Stimulated activated CD4-positive, alpha-beta T cell treated with anti-CD3 and anti-CD28 coated beads, Interleukin-1b, Interleukin-23, amount 100 ng/mL, for 4 hours (primary cell): ENCODE measurements at places on chromosomes 5 and 9.

DNA sequence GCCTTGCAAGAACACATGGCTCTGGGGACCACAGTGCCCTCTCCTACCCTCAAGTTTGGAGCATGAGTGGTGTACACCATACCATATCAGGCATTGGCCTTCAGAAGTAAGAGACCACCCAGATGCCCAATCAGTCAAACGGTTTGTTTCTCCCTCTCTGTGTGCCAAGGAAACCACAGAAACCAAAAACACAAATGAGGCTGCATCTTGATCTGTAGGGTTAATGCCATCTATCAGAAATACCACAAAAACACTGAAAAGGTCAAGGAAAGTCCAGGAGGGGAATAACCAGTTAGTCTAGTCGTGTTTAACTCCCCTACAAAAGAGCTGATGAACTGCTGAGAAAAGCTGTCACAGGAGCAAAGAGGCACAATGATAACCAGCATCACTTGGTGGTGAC lies 78.4 kb downstream of the INSYN2B start:
- DNase-seq = no peak

DNA sequence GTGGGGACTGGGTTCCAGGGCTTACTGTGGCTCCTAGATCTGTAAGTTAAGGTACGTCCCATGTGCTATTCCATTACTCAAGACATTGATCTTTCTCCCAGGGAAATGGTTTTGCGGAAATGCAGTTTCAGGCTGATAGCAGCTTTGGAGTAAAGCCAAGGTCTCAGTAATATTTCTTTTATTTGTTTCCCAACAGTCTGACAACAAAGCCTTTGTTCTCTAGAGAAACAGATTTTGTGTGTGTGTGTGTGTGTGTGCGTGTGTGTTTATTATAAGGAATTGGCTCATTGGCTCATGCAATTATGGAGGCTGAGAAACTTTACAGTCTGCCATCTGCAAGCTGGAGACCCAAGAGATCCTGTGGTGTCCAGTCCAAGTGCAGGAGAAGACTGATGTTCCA lies 12.1 kb upstream of the POC5 start:
- no peak for DNase-seq

GRCh38 chr9:12980085-12980851 lies 205.4 kb downstream of the LURAP1L start:
- DNase-seq = no peak

- no peak for DNase-seq
Observed at GRCh38 chr5:81417052-81417451, 23.1 kb upstream of the ACOT12 start.

GRCh38 chr5:107607671-107608345 lies 62.9 kb downstream of the EFNA5 start:
- no peak for DNase-seq

DNA sequence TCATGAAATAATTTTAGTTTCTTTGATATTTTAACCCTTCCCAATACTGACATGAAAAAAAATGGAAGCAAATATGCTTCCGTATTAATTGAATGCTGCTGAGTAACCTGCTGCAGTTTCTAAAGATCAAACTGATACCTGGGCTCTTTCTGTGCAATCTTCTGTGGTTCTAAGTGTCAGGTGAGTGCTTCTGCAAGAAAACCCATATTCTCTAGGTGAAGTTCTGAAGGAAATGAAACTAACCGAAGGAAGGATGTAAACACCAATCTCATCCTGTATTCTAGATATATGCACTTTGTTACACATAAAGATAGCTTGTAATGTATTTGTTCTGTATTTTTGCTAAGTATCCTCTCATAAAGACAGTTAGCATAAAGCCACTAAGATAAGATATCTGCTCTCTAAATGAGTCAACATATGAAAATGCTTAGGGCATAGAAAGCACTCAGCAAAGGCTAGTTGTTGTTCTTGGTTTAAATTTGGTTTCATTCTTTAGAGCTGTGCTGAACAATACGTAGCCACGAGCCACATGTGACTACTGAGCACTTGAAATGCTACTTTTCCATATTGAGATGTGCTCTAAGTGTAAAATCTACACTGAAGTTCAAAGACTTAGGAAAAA lies 52.0 kb downstream of the ITGA2 start:
- DNase-seq = no peak

DNA sequence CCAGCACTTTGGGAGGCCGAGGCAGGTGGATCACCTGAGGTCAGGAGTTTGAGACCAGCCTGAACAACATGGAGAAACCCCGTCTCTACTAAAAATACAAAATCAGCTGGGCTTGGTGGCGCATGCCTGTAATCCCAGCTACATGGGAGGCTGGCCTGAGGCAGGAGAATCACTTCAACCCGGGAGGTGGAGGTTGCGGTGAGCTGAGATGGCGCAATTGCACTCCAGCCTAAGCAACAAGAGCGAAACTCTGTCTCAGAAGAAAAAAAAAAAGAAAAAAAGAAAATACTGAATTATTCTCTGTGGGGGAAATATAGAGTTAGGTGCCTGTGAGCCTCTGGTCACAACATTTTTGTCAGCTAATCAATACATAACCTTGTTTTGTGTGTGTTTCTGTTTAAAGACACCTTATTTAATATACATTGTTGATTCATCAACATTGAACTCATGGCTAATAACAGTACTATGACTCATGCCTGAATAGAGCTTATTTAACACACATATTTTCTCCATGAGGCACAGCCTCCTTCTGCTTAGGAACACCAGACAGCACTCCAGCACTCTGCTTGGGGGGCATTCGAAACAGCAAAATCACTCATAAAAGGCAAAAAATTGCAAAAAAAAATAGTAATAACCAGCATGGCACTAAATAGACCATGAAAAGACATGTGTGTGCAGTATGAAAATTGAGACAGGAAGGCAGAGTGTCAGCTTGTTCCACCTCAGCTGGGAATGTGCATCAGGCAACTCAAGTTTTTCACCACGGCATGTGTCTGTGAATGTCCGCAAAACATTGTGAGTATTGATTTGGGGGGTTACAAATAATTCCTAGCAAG lies at the start of gene IL31RA:
IL31RA (plus strand) TSS at position 519 of the 836 bp plus-strand sequence; CDS start at position 733, 214 bp downstream.
- no peak for DNase-seq

DNA sequence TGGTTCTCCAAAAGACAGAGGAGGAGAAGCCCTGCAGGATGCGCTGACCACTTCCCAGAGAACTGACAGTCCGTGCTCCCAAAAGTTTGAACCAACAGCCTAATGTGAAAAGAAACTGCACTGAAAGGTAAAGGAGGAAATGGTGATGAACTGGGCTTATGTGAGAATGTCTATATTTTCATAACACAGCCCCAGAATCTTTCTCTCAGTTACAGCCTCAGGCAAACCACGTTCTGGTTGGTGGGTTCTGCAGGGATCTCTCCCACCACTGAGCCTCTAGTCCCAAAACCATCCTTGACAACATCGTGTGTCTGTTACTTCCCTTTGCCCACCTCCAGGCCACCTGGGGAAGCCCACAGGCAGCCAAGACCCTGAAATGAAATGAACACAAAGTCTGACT lies 23.9 kb downstream of the SPARC start:
- DNase-seq = no peak

DNA sequence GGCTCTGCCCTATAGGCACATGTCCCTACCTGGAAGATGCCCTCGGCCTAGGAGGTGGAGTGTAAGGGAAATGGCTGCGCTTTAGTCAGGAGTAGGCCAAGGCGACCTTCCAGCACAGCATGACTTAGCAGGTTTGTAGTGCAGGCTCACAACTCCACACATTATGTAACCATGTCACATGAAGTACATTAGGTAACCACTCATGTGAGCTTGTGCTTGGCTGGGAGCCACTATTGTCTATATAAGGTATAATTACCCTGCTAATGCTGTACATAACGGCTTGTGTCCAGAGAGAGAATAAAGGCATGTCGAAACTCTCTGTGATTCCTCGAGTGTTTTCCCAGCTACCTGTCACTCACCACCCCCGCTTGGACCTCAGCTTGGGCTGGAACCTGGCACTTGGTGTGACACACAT lies 74.9 kb downstream of the CAMK4 start:
- no peak for DNase-seq

DNA sequence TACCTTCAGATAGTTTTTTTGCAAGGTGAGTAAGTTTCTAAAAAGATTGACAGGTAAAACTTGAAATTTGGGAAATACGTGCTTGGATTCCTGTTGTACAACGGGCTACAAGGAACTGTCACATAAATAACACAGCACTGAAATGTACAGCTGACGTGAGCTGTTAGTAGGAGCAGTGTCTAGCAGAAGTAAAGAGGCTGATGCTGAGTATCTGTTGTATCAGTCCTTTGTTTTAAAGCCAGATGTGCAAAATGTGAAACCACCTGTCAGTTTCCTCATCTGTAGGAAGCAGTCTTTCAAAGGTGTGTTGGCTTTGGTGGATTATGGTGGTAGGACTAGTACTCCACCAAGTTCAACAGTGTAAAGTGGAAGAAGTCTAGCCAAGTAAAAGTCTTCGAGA lies 122.3 kb downstream of the EFNA5 start:
- DNase-seq = no peak

GRCh38 chr9:98391406-98391805 lies 136.0 kb upstream of the TBC1D2 start:
- no peak for DNase-seq

DNA sequence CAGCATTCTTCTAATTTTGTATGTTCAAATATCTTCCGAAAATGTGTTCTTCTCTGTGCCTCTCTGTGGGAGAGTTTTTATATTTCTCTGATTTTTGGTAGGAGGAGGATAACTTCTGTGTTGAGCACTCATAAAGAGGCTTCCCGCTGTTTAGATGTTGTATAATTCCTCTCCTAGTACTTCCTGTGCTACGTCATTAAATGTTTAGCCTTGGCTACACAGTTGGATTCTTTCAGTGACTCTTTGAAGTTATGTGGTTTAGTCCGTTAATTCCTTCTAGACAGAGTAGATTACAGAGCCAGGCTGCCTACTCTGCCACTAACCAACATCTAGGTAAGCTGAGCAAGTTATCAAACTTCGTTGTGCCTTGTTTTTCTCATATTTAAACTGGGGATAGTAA lies 302.6 kb downstream of the OSTF1 start:
- no peak for DNase-seq

DNA sequence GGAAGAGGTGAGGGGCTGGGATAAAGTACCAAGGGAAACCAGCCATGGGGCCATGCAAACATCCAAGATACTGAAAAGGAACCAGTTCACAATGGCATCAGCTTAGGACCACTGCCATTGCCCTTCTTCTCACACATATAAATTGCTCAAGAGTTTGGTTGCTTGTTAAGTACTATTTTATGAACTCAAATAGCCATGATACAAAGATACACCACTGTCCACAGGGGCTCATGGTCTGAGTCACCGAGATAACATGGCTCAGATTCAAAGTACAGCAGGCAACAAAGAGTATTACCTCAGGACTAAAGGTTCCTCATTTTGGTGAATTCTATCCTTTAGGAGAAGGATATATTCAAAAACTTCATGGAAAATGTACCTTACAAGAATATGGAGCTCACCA lies 55.6 kb downstream of the FANCC start:
- DNase-seq = no peak

- no peak for DNase-seq
Observed at GRCh38 chr5:180130291-180130869, 58.8 kb upstream of the RNF130 start.

DNA sequence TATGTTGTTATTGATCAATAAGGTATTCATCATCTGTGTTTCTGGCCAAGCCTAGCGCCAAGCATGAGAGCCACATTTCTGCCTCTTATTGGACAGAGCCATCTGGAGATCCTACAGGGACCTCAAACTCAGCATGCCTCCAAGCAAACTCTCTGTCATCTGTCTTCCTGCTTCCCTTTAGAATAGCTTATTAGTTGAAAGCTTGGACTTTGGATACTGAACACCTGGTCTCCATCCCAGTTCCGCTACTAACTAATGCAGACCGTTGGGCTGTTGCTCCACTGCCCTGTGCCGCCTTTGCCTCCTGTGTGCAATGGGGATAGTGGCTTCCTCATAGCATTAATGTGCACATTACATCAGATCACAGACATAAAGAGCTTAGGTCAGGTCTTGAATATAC lies 65.5 kb downstream of the MAP1B start:
- no peak for DNase-seq

- no peak for DNase-seq
Observed at GRCh38 chr5:162434281-162434680, 366.7 kb downstream of the GABRG2 start.

DNA sequence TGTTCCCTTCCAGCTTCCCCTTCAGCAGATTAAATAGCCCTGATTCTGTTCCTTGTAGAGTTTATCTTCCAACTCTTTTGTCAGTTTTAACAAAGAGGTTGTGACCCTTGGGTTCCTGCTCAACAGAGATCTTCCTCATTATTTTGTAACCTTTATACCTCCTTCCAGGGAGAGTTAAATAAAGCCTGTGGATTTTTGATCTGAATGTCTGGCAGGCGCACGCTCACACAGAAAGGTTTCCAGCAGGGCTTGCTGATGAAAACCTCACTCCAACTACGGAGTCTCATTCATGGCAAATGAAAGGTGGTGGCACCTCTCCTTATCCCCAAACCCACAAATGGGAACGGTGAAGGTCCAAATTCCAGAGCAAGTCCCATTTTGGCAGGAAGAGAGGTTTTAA lies 129.0 kb downstream of the SREK1 start:
- DNase-seq = no peak

DNA sequence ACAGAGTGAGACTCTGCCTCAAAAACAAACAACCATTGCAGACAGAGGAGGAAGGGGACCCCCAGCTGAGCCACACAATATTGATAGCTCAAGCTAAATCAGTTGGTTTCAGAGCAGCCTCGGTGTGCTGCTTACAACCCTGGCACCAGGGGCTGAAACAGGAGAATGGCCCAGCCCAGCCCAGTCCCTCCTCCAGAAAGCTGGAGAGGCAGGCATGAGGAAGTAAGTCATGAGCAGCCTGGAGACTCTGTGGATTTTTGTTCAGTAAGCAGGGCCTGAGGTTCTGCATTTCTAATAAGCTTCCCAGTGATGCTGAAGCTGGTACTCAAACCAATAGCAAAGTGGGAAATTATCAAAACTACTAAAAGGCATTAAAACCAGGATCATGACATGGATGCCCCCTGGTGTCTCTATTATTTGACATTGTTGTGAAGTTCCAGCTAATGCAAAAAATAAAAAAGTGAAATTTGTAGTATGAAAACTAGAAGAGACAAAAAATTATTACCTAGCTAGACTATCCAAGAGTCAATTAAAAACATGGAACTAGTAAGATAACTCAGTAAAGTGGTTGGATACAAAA lies 14.2 kb downstream of the PRRT1B start:
- no peak for DNase-seq

GRCh38 chr5:1010181-1010510 lies 1.5 kb downstream of the NKD2 start:
- DNase-seq = no peak

GRCh38 chr5:134997015-134997414 lies 29.3 kb downstream of the CATSPER3 start:
- no peak for DNase-seq

DNA sequence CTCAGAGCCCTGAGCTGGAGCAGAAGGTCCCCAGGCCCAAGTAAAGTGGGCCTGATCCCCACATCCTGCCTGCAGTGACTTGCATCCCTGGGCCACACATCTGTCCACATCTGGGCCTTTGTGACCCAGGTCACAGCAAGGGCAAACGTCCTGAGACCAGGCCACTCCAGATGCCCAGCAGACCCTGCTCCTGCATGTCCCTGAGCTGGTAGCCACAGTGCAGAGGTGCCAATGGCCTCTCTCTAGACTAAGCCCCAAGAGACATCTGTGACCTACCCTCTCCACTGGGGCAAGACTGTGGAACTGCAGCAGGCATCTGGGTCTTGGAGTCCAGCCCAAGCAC lies 2.5 kb downstream of the FLT4 start:
- DNase-seq = no peak

GRCh38 chr5:148248894-148249293 lies 10.6 kb downstream of the MARCOL start:
- DNase-seq = no peak

GRCh38 chr9:38018958-38019602 lies 49.9 kb downstream of the SHB start:
- DNase-seq = no peak

GRCh38 chr9:126123927-126124326 lies 202.7 kb upstream of the MVB12B start:
- DNase-seq = no peak
